ENCODE measurements at places on chromosomes 5 and 9.

- H3K27ac ChIP-seq, result no peak overlapping the region
- H3K4me3 ChIP-seq, result no peak overlapping the region
- no peak for DNase-seq
- peaks cover 36% of the 10 kb centered on the region for H3K36me3 ChIP-seq
Measured at GRCh38 chr5:131671994-131672655, 37.1 kb upstream of the RAPGEF6 start.

DNA sequence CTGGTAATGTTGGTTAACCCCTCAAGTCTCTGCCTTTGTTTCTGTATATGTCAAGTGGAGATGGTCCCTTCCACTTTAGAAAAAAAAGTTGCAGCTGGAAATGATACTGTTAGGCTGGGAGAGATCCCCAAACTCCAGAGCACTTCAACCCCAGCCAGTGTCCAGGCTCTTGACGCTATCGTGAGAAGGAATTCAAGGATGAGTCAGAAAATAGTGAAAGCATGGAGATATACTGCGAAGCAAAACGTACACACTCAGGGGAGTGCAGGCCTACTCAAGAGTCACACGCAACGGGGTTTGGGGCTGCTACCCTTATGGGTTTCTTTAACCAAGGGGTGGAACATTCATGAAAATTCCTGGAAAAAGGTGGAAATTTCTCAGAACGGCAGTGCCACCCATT, 24.9 kb downstream of the KCNV2 start:
- H3K27me3 ChIP-seq, result no peaks in the 10 kb centered on the region
- no peaks in the 10 kb centered on the region for H3K36me3 ChIP-seq
- no peak overlapping the region for H3K4me3 ChIP-seq
- no peak overlapping the region for H3K27ac ChIP-seq

GRCh38 chr9:122031157-122031556, 62.0 kb downstream of the TTLL11 start:
- no peak overlapping the region for H3K27ac ChIP-seq
- H3K4me1 ChIP-seq, result no peaks in the 10 kb centered on the region
- peaks cover 2% of the 10 kb centered on the region for H3K27me3 ChIP-seq
- no peak for DNase-seq
- H3K36me3 ChIP-seq, result no peaks in the 10 kb centered on the region
- no peak overlapping the region for H3K4me3 ChIP-seq

DNA sequence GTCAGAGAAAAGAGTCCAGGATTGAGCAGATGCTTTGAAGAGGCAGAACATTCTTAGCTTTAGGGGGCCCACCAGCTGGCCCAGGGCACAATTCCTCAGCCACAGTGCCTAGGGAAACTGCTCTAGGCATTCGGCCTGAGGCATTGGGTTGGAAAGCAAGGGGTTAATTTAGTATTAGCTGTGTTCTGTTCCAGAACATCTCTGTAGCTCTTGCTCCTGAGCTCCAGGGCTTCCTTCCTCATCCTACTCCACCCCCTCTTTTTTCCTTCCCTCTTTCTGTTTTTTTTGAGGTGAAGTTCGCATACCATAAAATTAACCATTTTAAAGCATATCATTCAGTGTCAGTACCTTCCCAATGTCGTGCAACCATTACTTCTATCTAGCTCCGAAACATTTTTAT, 74.5 kb upstream of the PANK3 start:
- no peak overlapping the region for H3K27ac ChIP-seq
- no peak overlapping the region for H3K4me3 ChIP-seq
- H3K4me1 ChIP-seq, result peaks cover 15% of the 10 kb centered on the region
- no peaks in the 10 kb centered on the region for H3K27me3 ChIP-seq
- no peak for DNase-seq
- H3K36me3 ChIP-seq, result no peaks in the 10 kb centered on the region
